ENCODE measurements at places on chromosomes 12 and 14. TPM values are rescaled to one million over a fixed set of nuclear protein-coding genes. Genes with fewer than 3 reads are reported as not detected.
A peak's percentile ranks its signal among the peaks of the same experiment; 100 is the strongest.

GRCh38 chr14:100350276-100350926 lies 27.3 kb downstream of the SLC25A47 start:
- DNase-seq: no peak

- DNase-seq: no peak
Measured at GRCh38 chr14:69045857-69046475, 66.9 kb upstream of the ACTN1 start.

DNA sequence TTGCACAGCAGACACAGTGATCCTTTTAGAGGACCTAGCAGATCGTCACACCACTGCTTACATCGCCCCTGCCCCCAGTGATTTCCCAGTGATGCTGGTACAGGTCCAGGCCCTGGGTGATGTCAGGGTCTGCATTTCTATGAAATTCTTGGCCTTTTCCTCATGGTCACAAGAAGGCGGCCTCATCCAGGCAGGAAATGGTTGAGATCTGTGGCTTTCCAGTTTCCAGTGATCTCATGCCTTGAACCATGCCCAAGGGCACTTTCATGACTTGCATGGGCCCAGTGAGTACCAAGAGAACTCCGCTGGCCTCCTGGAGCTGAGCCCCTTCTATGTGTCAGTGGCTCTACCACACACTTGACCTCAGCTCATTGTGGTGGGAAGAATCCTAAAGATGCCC lies 41.9 kb upstream of the BDKRB2 start:
- DNase-seq: peak; percentile 33

LAG3 gene
- 2.8 TPM for total RNA-seq

DNA sequence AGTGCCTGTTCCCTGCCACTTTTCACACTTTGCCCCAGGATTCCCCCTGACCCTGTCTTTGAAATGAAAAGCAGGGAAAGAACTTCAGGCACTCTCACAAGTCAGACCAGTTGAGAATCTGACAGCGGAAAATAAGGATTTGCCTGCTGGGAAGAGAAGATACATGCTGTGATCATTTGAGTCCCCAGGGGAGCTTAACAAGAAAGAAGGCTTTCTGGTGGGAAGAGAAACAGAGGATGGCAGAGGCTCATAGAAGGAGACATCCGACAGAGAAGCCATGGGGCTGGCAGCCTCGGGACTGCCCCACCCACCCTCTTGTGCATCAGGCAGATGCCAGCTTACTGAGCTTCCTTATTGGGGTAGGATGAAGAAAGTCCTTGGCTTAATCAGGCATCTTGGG lies 11.9 kb downstream of the TTC9 start:
- DNase-seq: no peak

DNA sequence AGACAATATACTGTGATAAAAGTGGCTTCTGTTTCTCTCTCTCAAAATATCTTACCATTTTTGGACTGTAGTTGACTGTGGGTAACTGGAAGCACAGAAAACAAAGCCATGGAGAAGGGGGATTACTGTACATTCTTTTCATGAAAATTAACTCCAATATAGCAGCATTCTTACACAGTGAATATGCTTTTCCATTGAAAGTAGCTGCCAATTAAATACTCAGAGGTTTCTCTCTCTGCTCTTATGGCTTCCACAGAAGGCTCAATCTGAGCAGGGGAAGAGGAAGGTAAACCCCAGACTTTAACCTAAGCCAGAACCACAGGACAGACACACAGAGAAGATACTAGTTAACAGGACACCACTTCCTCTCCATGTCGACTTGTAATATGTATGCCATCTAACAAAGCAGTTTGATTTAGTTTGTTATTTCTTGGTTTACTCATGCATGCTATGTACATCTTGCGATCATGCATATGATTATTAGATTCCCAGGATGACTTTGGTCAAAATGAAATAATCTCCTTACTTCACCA lies 150.2 kb downstream of the SSPN start:
- DNase-seq: no peak

DNA sequence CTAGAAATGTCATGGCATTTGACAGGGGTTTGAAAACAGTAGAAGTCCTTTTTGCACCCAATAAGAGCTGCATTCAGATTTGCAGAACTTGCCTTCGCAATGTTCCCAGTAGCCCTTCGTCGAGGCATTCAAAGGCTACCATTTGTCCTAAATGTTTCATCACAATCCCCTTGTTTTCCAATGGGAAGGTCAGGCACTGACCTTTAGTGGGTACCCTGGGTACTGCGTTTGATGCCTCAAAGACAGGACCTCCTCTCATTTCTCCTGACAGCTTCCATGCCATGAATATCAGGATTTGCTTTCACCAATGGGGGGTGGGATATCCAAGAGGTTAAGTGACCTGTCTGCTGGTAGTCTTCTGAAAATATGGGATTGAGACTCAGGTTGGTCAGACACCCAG lies 1063.1 kb downstream of the BCL11B start:
- no peak for DNase-seq

GRCh38 chr12:96194971-96195844 lies 1.0 kb downstream of the ELK3 start:
- DNase-seq: no peak

- DNase-seq: no peak
Measured at GRCh38 chr14:73613046-73613383, 698 bp downstream of the ACOT6 start.

GRCh38 chr12:33654313-33654712 lies 214.7 kb upstream of the SYT10 start:
- DNase-seq: no peak

- DNase-seq: no peak
Measured at GRCh38 chr12:94987801-94988200, 15.7 kb downstream of the NDUFA12 start.

DNA sequence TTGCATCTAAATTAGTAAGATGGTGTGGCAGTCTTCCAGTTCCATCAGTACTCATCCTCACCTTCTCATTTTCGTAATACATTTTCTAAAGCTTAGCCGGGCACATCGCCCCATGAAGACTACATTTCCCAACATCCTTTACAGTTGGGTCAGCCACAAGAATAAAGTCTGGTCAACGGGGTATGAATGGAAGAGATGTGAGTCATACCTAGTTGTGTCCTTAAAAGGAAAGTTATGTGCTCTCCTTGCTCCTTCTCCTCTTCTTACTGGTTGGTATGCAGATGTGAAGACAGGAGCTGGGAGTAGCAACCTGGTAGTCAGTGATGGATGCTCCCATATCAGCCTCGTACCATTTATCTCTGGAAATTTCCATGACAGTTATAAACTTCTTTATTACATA lies 35.9 kb upstream of the EGLN3 start:
- DNase-seq: no peak

FBLN5 gene
- total RNA-seq: 7.7 TPM

REM2 gene
- 0.13 TPM for total RNA-seq

PIWIL1 gene
- not detected for total RNA-seq

HOXC12 gene
- total RNA-seq: not detected

DNA sequence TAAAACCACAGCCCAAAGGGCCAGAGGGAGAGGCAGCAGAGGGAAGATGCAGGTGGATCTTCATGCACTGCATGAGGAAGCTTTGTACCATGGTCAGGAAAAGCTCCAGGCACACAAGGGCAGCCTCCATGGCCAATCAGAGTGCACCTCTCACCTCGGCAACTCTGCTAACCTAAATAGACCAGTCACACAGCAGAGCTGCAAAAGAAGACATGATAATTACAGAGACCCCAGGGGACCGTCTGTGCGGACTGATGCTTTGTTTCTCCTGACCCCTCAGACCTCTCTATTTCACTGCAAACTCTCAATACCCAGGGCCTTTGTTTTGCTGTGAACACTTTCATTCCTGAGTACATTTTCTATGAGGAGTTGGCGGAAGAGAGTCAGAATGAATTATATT lies 10.7 kb upstream of the TCL1B start:
- no peak for DNase-seq

GEMIN2 gene
- total RNA-seq: 3.6 TPM

GRCh38 chr14:34038358-34039057 lies 87.6 kb upstream of the EGLN3 start:
- no peak for DNase-seq

- no peak for DNase-seq
Measured at GRCh38 chr12:71578694-71579258, 84.9 kb downstream of the ZFC3H1 start.

DNA sequence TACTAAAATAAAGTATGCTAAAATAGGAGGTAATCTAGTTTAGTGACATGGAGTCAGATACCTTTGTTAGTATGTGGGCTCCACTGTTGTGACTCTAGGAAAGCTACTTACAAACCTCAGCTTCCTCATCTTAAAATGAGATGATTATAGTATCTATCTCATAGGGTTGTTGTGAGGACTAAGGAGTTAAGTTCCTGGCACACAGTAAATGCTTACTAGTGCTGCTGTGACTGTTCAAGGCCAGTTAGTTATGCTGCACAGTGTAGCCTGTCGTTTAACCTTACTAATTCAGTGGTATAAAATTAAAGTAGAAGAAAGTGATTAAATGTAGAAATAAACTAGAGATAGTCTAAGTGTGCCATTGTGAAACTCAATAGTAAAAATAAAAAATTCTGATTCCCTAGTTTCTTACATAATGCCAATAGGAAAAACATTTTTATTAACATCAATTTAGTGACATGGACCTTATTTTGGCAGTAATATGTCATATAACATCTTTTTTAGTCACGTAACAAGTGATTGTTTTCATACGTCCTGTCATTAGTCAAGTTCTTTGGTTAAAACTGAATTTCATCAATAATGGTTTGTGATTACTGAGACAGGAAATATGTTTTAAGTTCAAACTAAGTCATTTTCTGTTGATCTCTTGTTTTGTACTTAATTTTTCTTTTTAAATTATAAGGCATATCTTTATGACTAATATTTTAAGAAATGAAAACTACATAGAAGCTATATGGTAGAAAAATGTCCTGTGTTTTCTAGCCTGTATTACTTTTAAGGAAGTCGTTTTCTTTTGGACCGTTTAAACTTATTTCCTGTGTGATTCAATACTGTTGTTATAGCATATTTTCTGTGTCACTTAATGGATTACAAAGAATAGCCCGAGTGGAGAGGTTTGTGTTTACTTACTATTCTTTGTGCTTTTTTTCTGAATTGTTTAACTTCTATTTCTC lies 74.0 kb downstream of the PCNX1 start:
- DNase-seq: no peak

ETV6 gene
- 10.8 TPM for total RNA-seq

- DNase-seq: no peak
Measured at GRCh38 chr12:115374480-115375185, 690.7 kb upstream of the TBX3 start.

LHX5 gene
- total RNA-seq: not detected

DNA sequence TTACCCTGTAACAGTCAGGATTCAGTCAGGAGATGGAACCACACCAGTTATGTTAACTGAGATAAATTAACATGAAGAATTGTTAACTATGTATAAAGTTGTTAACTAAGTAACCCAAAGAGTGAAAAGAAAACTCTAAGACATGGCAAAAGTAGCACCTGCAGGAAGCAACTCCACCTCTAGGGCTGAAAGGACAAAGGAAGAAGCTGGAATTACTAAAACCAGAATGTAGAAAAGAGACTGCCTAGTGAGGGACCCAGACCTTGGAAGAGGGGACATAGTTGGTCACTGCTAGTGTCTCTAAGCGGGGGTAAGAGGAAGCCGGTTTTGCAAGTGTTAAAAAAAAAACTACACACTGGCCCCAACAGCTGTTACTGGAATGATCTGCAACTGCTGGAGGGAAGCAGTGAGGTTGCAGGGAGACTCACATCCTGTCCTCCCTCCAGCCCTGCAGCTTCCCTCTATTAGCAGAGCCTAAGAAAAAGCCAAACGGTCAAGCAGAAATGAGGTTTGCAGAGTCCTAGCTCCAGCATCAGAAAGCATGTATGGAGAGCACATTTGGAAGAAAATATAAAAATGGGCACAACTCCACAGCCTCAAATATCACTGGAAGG lies 39.8 kb downstream of the GPR135 start:
- no peak for DNase-seq

DNA sequence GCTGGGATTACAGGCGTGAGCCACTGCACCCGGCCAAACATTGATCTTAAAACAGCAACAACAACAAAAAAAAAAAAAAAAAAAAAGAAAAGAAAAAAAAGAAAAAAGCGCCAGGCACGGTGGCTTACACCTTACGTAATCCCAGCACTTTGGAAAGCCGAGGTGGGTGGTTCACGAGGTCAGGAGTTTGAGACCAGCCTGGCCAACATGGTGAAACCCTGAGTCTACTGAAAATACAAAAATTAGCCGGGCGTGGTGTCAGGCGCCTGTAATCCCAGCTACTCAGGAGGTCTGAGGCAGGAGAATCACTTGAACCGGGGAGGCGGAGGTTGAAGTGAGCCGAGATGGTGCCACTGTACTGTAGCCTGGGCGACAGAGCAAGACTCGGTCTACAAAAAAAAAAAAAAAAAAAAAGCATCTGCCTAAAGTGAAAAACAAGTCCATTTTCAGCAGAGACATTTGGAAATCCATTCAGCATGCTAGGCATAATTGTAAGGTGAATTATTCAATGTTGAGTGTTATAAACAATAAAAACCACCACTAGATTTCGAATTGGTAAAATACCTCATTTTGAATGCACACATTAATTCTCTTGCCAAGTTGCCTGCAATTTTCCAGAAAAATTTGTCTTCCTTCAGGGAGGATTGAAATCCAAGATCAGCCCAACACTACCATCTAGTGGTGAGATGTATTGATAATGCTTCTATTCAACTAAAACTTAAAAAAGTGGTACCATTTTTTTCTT lies 8.0 kb upstream of the CERS5 start:
- no peak for DNase-seq

ZC2HC1C gene
- total RNA-seq: 2.0 TPM

- no peak for DNase-seq
Measured at GRCh38 chr14:79721399-79722084, 489.8 kb downstream of the DIO2 start.

DNA sequence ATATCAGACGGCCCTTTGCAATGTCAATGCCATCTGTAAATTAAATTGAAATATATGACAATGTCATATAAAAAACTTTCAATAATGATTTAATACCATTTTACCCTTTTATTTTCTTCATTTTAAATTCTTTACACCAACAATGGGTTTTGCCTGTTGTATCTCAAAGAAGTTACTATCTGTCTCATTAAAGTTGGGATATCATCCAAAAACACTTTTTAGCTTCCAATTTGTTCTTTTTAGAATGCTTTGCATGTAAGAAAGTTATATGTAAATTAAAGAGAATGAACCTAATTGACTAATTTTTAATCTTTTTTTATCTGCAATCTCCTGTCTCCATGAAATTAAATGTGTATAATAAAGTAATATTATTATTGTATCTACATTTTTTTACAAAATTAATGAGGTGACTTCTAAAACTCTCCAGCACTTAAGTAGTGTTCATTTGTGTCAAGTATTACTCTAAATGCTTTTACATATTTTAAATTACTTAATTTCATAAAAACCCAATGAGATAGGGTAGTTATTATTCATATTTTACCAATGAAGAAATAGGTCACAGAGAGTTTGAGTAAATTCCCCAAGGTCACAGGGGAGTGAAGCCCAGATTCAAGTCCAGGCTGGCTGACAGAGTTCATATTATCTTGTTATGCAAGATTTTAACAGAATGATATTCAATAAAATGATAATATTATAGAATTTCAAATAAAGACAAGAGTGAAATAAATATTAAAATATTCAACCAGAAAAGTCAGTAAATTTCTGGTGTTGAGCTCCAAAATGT lies 673.0 kb upstream of the FLRT2 start:
- no peak for DNase-seq

- DNase-seq: no peak
Measured at GRCh38 chr12:43245947-43246346, 306.1 kb downstream of the ADAMTS20 start.

GRCh38 chr12:94308612-94309011 lies 151.1 kb downstream of the CEP83 start:
- no peak for DNase-seq
